ENCODE measurements at places on chromosomes 4 and X.

DNA sequence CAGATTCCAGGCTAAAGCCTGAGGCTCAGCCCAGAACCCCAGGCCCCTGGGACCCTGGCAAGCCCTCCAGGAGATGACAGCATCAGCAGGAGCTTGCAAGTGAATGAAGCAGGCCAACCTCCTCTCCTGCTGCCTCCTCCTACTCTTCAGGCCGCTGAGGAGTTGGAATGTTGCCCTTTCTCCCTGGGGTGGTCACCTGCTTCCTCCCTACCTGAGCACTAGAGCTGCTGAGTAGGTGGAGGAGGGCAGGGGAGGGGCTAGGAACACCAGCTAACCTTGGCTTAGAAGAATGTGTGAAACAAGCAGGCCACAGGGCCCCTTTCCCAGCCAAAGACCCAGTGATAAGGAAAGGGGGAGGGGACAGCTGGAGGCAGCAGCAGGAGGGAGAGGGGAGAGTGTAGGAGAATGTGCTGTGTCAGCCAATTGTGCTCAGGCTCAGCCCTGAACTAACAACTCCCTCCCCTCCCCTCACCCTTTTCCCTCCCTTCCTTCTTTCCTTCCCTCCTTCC is 58.0 kb downstream of the PJA1 start:
- no peak for DNase-seq

GRCh38 chr4:156725257-156725656 is 246.3 kb downstream of the PDGFC start:
- no peak for DNase-seq

DNA sequence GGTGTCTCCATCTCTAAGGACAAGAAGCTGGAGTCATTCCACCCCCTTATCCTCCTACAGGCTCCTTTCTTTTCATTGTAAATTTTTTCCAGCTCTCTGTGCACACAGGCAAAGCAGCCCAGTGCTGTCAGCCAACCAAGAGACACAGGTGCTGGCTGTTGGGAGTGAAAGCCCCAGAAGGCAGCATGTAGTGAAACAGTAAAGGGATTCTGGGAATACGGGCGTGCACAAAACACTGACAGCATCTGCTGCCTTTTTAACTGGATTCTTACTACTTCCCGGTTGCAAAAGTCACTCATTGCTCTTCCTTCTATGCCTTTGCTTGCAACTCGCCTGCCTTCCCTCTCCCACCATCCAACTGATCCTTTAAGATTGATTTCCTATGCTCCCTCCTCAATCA is 208.6 kb upstream of the PRPS2 start:
- no peak for DNase-seq

GRCh38 chrX:143306991-143307937 is 210.0 kb downstream of the SPANXN3 start:
- no peak for DNase-seq

GRCh38 chr4:25807102-25807728 is 55.6 kb downstream of the SEL1L3 start:
- no peak for DNase-seq

DNA sequence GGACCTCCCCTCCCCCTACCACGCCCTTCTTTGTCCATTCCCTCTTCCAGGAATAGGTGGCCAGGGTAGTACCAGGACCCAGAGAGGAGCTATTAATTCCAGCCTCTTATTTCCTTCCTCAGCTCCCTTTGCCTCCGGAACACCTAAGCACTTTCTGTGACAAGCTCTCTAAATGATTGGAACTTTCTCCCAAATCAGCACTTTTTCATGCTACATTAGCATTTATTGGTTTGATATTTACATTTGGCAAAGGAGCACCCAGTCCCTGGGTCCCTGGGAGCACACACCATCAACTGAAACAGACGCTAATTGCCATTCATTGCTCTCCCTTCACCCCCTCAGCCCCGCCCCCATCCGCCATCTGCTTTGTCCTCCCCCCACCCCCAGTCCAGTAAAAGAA is 182.0 kb upstream of the BCOR start:
- no peak for DNase-seq

DNA sequence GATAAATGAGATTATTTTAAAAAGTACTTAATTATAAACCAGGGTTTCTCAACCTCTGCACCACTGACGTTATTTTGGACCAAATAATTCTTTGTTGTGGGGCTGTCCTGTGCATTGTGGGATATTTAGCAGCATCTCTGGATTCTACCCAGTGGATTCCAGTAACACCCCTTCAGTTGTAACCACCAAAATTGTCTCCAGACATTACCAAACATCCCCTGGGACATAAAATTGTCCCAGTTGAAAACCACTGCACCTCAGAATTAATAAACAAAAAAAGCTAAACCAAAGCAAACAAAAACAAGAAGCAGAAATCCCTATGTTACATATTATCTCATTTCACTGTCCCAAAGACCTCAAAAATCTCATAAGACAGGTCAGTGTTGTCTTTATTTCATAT is 54.2 kb upstream of the GIMD1 start:
- DNase-seq = no peak

DNA sequence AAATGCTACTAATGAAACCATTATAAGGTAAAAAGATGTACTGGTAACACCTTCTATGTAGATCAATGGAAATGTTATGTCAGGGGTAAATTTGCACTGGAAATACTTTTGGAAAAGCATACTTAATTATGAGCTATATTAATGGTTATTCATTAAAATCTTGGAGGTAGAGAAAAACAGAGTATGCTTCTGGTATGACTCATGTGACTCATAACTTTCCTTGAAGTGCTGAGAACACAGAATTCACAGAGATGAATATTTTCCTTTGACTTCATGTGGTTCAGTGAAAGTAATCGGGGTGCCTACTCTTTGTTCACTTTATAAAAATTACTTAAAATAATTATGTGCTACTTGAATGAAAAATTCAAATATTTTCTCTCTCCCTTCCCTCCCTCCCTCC is 254.2 kb downstream of the KCTD8 start:
- DNase-seq = no peak

DNA sequence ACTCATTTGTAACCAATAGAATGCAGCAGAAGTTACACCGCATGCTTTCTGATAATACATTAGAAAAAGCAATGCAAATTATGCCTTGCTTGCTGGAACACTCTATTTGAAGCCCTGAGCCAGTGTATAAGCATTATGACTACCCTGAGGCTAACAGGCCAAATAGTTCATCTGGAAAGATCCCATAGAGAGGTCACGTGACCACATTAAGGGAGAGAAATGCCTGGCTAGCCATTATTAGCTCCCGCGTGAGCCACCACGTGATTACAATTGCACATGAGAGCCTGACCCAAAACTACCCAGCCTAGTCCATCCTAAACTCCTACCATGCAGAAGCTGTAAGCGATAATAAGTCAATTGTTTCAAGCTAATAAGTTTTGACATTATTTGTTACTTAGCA is 472.9 kb upstream of the GALNTL6 start:
- DNase-seq = no peak

DNA sequence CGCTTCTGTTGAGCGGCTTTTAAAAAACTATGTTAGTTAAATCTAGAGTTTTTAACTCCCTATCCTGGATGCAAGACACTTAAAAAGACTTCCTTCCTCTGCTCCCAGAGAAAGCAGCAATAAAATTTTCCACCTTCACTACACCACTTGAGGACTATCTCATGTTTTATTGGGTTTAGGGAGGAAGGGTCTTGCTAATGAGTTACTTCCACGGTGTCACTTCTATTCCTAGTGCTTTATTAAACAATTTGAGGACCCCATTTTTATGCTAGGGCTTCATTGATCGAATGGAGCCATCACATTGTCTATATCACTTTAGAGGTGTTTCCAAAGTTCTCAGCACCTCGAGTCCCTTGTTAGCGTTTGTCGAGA is 3.7 kb upstream of the STIM2 start:
- DNase-seq = no peak

- DNase-seq = no peak
These were observed 20.4 kb upstream of the FHL1 start for GRCh38 chrX:136126872-136127406.

- no peak for DNase-seq
These were observed 317.5 kb upstream of the AGA start for GRCh38 chr4:177759729-177760128.

DNA sequence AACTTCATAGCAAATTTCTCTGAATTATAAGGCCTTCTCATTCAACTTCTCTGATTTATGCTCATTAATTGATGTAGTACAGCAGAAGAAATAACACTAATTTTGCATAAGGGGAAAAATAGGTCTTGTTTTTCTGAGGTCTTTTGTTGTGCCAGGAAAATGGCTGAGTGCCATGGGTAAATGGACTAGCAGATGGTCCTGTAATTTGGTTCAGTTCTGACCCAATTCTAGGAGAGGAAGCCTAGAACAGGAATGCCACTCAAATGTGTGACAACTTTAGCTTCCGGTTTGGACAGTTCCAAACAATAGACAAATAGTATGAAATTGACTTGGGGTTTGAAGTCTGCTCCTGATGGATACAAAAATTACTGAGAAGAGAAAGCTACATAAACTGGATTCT is 6.2 kb downstream of the RAB9B start:
- no peak for DNase-seq

DNA sequence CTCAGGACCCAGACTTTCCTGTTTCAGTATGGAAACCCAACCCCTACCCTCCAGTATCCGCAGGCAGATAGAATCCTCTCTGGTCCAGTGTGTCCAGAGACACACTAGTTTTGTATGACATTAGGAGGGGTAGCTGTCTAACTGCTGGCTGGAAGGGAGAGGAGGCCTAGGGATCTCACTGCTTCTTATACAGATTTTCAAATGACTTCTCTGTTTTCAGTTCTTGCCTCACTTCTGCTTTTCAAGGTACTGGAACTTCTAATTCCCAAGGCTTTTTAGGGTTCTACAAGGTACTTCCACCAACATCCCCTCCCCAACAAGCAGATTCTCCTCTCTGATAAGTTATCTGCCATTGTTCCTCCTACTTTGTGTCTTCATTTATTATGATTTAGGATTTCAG is 6.1 kb downstream of the SGCB start:
- no peak for DNase-seq

- DNase-seq = no peak
These were observed 143.9 kb downstream of the PJA1 start for GRCh38 chrX:69021141-69021960.
